ENCODE measurements at places on chromosomes 16 and 17. TPM values are rescaled to one million over a fixed set of nuclear protein-coding genes. Genes with fewer than 3 reads are reported as not detected.

DNA sequence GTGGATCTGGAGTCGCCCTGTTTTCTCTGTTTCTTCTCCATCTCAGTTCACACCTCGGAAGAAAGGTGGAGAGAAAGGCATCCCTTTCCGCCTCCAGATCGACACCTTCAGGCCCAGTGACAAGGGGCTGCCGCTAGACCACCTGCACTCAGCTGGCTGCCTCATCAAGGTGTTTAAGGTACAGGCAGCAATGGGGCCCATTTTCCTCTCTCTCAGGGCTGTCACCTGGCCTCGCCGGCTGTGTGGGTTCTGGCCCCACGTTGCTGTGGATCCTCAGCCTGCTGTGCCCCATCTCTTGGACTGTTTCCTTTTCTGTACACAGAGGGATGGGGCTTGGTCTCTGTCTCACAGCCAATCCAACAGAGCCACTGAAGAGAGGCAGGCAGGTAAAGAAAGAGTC is 17.4 kb upstream of the STAC2 start:
- DNase-seq: no peak

The KCNG4 gene
- not detected for total RNA-seq

DNA sequence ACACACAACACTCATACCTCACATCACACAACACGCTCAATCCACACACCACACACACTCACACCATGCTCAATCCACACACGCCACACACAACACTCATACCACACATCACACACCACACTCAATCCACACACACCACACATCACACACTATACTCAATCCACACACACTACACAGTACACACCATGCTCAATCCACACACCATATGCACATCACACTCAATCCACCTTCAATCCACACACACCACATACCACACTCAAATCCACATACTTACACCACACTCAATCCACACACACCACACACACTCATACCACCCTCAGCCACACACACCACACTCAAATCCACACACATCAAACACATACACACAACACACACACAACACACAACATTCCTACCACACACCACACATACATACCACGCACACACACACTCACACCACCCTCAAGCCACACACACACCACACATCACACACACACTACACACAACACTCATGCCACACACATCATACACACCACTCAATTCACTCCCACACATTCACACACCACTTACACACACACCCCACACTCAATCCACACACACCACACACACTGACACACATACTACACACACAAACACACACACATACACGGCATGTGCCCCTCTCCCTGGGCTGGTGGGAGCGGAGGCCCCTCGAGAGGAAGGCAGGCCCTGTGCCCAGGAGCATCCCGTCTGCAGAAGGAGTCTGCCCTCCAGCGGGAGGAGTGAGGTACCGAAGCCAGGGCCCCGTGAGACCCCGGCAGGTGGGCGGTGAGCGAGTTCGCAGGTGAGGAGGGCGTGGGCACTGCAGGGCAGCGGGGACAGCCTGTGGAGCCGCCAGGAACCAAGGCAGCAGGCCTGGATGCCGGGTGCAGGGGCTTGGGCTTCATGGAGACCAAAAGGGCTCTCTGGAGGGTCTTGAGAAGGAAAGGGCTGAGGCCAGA is 33.1 kb upstream of the RPTOR start:
- DNase-seq: peak; percentile 74

The TCAP gene
- 2.9 TPM for total RNA-seq

- DNase-seq: peak; percentile 41
Observed at GRCh38 chr17:40018211-40019121, 3.2 kb downstream of the CSF3 start.

- DNase-seq: no peak
Observed at GRCh38 chr17:36593656-36594316, 2.1 kb downstream of the DHRS11 start.

DNA sequence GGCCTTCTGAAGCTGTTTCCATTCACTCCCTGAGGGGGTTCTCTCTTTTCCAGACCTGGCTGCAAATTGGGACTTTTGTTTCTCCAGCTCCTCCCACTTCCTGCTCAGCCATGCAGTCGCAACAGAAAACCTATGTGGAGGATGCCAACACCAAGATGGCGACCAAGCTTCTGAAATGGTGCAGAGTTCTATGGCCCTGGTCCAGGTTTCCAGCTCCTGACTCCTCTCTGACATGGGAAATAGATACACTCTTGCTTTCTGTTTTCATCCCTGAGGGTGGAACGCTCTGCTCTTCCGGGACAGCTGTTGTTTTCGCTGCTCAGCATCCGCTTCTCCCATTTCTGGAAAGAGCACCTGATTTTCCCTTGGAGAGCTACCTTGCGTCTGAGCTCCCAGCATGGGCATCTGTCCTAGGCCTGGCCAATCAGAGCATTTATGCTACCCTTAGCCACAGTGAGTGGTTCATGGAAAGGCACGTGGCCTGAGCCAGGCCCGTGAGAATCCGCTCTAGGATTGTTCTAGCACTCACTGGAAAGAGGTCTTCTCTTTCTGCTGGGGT is 8.1 kb downstream of the GPRC5B start:
- no peak for DNase-seq

The MFAP4 gene
- 4.0 TPM for total RNA-seq

GRCh38 chr16:86733546-86734254 is 155.4 kb downstream of the FOXL1 start:
- DNase-seq: peak; percentile 50

GRCh38 chr17:66431910-66432309 is 129.5 kb downstream of the PRKCA start:
- no peak for DNase-seq

The NUDT7 gene
- 11.3 TPM for total RNA-seq

The DPEP3 gene
- total RNA-seq: 2.7 TPM

DNA sequence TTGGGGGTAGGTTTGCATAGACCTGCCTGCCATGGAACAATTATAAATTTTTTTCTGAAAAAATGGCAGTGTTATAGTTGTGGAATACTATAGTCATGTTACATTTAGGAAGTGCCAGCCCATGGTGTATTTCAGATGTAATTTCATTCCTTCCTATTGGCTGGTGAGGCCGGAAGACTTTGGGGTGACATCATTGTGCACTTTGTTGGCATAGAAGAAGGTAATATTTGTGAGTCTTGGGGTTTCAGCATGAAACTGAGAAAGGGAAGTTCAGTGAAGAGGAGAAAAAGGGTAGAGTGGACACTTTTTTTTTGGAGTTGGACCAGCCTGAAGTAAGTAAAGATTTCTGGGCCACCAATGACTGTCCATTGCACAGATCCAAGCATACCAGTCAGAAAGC is 16.0 kb upstream of the HEATR6 start:
- DNase-seq: no peak

- no peak for DNase-seq
Observed at GRCh38 chr17:30176855-30177254, 58.6 kb downstream of the SLC6A4 start.

DNA sequence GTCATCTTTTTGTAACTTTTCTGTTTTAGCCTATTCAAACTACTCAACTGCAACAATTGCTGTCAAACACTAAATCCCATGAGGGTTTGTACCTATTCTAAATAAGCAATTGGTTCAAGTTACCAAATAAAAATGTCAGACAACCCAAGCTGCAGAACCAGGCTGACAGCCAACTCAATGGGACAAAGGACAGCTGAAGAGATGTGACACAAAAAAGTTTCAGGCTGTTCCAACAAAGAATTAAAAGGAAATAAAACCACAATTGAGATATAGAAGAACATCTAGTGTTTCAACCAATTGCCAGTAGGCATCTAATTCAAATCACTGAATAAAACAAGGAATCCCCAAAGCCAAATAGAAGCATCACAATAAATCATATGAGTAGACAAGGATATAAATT is 49.3 kb downstream of the GRB7 start:
- DNase-seq: no peak

The LITAFD gene
- total RNA-seq: not detected

DNA sequence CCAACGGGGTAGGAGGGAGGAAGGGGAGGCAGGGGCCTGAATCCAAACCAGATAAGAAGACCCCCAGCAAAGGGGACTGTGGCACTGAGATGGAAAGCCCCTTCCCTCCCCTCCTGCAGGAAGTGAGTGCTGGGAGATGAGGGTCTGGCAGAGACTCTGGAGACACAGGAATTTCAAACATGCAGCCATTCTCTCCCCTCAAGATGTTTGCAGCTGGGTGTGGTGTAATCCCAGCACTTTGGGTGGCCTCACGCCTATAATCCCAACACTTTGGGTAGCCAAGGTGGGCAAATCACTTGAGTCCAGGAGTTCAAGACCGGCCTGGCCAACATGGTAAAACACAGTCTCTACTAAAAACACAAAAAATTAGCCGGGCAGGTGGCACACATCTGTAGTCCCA is 33.9 kb upstream of the FAAP100 start:
- no peak for DNase-seq

The WFIKKN1 gene
- 17.3 TPM for total RNA-seq

GRCh38 chr17:47739150-47739549 is 6.1 kb downstream of the TBX21 start:
- DNase-seq: no peak

The PABPN1L gene
- not detected for total RNA-seq

DNA sequence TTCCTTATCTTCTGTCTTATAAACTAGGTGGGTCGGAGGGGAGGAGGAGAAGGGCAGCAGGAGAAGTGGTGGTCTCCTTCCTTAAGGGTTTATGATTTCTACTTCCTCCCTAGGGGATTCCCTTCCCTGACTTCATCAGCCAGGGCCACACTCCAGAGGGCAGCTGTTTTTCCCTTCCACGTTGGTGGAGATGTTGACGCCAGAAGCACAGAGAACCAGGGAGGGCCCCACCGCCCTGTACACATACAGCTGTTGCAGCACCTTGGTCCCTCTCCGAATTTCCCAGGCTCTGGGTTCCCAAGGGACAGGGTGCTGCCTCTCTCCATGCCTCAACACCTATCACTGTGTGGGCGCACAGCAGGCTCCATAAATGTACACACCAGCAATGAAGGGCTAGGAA is 5.6 kb upstream of the SLC6A4 start:
- no peak for DNase-seq

The NT5C gene
- total RNA-seq: 91.0 TPM

The GOSR1 gene
- 41.1 TPM for total RNA-seq

The PRSS53 gene
- 4.9 TPM for total RNA-seq

DNA sequence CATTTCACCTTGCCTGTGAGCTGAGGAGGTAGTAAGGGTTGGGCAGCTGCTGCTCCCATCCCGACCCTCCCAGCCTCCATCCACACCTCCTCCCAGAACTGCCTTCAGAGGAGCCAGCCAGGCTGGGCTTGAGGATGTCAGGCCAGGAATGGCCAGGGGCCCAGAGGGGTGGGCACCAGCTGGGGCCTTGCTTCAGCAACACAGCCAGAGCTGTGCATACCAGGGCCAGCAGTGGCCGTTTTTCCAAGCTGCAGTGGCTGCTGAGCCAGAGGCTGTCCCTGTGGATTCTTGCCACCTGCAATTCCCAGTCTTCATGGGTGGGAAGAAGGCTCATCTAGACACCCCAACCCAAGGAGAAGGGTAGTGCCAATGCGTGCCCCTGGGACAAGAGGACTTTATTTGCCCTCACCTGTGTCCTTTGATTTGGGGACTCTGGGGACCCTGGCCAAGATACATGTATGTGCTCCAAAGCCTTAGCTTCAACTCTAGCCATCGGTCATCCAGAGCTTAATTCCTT is 153.4 kb upstream of the SDK2 start:
- DNase-seq: no peak

The PRSS33 gene
- 0.44 TPM for total RNA-seq

The RPS2 gene
- total RNA-seq: 4,632 TPM

DNA sequence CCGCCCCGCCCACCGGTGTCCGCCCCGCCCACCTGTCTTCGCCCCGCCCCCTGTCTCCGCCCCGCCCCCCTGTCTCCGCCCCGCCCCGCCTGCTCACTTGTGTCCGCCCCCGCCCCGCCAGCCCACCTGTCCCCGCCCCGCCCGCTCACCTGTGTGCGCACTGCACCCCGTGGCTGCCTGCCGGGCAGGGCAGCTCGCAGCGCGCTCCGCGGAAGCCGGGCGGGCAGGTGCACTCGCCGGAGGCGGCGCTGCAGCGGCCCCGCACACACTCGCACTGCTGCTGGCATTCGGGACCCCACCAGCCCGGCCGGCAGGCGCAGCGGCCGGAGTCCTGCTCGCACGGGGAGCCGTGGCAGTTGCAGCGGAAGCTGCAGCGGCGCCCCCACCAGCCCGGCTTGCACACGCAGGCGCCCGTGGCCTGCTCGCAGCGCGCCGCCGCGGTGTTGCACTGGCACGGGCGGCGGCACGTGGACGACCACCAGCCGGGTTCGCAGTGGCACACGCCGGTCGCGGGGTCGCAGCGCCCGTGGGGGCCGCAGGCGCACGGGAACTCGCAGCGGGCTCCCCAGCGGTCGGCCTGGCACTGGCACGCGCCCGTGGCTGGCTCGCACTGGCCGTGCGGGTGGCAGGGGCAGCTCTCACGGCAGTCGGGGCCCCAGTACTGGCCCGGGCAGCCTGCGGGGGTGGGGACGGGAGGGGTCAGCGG is 2.1 kb downstream of the SCARF1 start:
- peak; percentile 91 for DNase-seq

DNA sequence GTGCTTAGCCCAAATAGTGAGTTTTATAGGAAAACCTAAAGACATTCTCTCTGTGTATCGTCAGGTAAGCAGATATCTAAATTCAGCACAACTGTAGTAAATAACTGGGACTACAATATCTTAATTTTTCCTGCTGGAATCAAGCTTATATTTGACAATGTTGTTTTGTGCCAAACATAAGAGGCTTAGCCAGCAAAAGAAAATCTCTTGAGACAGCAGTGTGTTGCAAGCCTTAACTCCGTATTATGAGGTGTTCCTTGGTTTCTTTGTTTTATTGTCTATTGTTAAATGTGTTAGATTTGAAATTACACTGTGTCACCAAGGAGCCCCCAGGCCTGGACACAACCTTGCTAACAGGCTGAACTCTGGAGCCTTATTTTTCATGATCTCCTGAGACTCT is 1570.6 kb upstream of the GOT2 start:
- no peak for DNase-seq

DNA sequence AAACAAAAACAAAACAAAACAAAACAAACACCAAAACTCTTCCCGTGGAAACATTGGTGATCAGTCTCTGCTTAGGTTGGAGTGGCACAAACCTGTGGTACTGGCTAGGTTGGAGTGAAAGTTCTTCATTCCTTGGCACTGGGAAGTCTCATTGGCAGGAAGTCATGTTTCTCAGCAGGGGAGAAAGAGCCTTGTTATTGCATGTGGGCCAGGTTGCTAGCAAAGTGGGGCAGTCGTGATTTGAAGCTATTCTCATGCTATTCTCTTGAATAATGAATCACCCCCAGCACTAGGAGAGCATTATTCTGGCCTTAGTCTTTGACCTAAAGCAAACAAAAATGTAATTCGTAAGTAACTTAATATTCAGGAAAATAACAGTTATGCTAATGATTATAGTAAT is 24.3 kb upstream of the B4GALNT2 start:
- DNase-seq: no peak

- no peak for DNase-seq
Observed at GRCh38 chr16:56987692-56988091, 1.7 kb upstream of the NLRC5 start.

GRCh38 chr17:42659079-42659931 is at the start of gene TUBG2:
TUBG2 (plus strand) TSS chr17:42659284; CDS start chr17:42659504, 220 bp downstream.
- peak; percentile 96 for DNase-seq

The CMTM1 gene
- 2.5 TPM for total RNA-seq

GRCh38 chr16:85736921-85737320 is 14.0 kb downstream of the C16orf74 start:
- DNase-seq: no peak

GRCh38 chr16:73023752-73024570 is 24.0 kb downstream of the ZFHX3 start:
- no peak for DNase-seq

- no peak for DNase-seq
Observed at GRCh38 chr17:83057397-83057761, 22.0 kb upstream of the METRNL start.

The MSLN gene
- 0.46 TPM for total RNA-seq
